Type B pancreatic cell (in vitro differentiated cells): ENCODE measurements at places on chromosomes 6 and 20. TPM values are rescaled to one million over a fixed set of nuclear protein-coding genes. Genes with fewer than 3 reads are reported as not detected.

OPRM1 gene
- total RNA-seq: not detected in 2 replicates

RING1 gene
- total RNA-seq: 44.5 and 60.4 TPM in 2 replicates

KIAA0408 gene
- total RNA-seq: 3.3 and 7.8 TPM in 2 replicates

HEY2 gene
- total RNA-seq: 10.0 and 11.3 TPM in 2 replicates

SLC24A3 gene
- total RNA-seq: 12.0 and 14.0 TPM in 2 replicates

PRL gene
- total RNA-seq: 0.48 TPM in 1 of 2 replicates, not detected in the other

CDSN gene
- total RNA-seq: not detected in 2 replicates

ADAM33 gene
- 0.29 and 8.2 TPM in 2 replicates for total RNA-seq

EPPIN gene
- 0.24 TPM in 1 of 2 replicates, not detected in the other for total RNA-seq

HLA-DRB1 gene
- 24.3 and 88.9 TPM in 2 replicates for total RNA-seq

XKR7 gene
- total RNA-seq: 4.2 and 4.9 TPM in 2 replicates

PROKR2 gene
- 4.8 and 5.9 TPM in 2 replicates for total RNA-seq

CFAP206 gene
- 2.1 and 5.0 TPM in 2 replicates for total RNA-seq

VIP gene
- total RNA-seq: not detected in 2 replicates

MYL9 gene
- total RNA-seq: 55.1 and 59.0 TPM in 2 replicates

PACRG gene
- total RNA-seq: 1.6 and 5.6 TPM in 2 replicates

TCP11 gene
- not detected in 2 replicates for total RNA-seq
